ENCODE measurements at places on chromosomes 1 and 21.
A peak's percentile ranks its signal among the peaks of the same experiment; 100 is the strongest.

DNA sequence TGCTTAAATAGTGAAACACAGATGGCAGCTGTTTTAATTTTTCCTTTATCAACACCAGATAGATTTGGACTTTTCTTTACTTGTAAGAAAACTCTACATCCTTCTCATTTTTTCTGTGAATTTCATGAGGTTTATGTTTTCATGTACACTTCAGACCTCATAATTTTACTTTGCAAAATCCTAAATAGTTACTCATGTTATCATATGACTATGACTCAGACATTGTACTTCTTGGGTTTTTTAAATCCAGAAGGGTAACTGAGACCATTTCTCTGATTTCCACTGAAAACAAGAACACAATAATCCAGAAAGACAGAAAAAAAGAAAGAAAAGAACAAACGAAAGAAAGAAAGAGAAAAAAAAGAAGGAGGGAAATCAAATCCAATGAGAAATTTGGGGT lies 1021.6 kb downstream of the NCAM2 start:
- no peak for DNase-seq

DNA sequence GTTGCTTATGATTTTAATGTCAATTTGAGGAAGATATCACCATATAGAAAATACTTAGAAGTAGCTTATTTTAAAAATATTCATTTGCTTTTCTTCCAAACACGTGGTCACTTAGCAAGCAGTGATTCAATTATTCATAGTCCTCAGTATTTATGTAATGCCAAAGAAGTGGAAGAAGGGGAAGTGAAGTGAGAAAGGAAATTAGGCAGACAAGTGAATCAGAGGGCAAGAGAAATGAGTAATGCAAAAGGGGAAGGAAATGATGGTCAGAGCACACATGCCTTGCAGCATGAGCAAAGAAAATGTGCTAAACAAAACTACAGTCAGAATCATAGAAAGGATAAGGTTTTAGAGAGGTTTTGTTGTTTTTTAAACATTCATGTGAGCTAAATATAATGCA lies 31.8 kb downstream of the SDCCAG8 start:
- DNase-seq, result peak; percentile 69

DNA sequence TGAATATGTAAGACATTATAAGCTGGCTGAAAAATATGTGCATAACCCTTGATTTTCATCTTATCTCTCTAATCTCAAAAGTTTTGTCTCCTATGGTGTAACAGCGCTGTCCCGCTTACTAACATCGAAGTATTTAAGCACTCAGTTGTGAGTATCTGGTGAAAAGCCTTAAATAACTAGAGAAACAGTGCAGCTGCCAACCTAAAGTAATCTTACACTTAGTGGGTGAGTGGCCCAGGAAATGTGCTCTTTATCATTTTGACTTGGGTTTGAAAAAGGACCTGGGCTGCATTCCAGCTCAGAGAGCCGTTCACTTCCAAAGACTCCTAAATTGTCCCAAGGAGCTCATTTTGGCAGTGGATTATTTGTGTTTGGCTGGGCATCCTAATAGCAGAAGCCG lies 225.9 kb downstream of the SPATA17 start:
- no peak for DNase-seq

DNA sequence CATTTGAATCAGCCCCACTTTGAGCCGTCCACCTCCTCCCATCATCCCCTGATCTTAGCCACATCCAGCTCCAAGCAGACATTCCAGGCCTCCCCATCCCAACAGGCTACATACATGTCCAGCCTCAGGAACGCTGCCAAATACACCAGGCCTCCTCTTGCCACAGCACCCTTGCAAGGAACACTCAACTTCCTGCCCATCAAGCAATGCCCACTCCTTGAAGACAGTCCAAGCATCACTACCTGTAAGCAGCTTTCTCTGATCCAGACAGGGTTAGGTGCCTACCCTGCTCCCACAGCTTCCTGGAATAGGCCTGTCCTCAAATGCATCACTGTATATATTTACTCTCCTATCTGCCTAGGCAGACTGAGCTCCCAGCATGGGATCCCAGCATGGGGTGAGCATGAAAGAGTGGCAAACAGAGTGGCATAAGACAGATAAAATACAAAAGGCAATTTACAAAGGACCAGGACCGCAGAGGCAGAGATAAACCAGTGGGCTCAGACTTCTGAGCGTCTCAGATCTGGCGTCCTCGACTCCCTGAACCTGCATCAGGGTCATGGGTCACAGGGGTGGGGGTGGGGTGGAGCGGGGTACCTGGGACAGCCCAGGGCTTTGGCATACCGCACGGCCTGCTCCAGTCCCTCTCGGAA lies 816 bp downstream of the HYI start:
- no peak for DNase-seq

- DNase-seq, result peak; percentile 48
Observed at GRCh38 chr1:160428655-160429054, 28.3 kb downstream of the VANGL2 start.

GRCh38 chr1:234611225-234611846 lies 1.4 kb upstream of the IRF2BP2 start:
- DNase-seq, result peak; percentile 80

- peak; percentile 92 for DNase-seq
Observed at GRCh38 chr1:35505911-35506798, 51.0 kb downstream of the KIAA0319L start.

DNA sequence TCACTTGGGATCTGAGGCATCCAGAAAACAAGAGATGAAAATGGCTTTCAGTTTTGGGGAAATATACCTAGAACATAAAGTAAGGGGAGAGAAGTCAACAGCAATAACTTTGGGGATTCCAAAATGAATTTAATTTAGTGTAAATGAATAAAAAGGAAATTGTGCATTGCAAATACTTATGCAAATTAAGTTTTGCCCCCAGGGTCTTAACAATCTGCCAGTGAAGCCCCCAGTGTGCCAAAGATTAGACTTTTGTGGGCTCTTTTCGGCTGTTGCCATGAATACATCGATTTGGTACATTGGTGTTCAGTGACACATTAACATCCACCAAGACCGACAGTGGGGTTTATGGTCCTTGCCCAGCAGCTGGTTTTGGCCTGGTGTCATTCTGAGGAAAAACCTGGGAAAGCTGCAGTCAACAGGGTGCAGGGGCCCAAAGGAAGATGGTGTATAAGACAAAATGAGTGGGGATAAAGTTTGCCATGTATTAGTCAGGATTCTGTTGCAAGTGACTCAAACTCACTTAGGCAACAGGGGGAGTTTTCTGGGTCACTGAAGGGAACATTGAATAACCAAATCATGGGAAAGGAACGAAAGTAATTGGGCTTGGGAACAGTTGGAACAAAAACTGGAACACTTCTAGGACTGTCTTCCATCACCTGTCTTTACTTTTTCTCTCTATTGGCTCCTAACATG lies 30.2 kb upstream of the IGSF3 start:
- no peak for DNase-seq

GRCh38 chr1:97033949-97034348 lies 312.4 kb downstream of the PTBP2 start:
- DNase-seq, result no peak

GRCh38 chr1:20983297-20983889 lies 193.3 kb downstream of the EIF4G3 start:
- no peak for DNase-seq

GRCh38 chr1:8267307-8267706 lies 50.6 kb upstream of the SLC45A1 start:
- DNase-seq, result no peak

GRCh38 chr1:204344665-204345355 lies 14.9 kb downstream of the PLEKHA6 start:
- no peak for DNase-seq

- DNase-seq, result no peak
Observed at GRCh38 chr21:44931137-44931500, 8.7 kb upstream of the SLX9 start.

DNA sequence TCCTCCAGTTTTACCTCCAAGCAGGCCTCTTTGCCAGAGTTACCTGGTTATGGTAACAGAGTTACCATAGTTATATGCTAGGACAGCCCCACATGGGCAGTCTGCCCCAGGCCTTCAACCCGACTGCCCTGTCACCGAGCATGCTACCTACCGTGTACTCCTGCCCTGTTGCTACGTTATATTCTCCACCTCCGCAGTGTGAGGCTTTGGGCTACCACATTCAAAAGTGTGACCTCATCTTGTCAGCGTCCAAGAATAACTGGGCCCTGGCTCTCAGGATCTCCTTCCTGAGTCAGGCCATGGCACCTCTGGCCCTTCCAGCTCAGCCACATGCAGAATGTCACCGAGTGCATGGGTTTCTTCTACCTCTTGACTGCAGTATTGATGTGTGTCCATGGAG lies 8.9 kb downstream of the MAPKAPK2 start:
- DNase-seq, result peak; percentile 64

DNA sequence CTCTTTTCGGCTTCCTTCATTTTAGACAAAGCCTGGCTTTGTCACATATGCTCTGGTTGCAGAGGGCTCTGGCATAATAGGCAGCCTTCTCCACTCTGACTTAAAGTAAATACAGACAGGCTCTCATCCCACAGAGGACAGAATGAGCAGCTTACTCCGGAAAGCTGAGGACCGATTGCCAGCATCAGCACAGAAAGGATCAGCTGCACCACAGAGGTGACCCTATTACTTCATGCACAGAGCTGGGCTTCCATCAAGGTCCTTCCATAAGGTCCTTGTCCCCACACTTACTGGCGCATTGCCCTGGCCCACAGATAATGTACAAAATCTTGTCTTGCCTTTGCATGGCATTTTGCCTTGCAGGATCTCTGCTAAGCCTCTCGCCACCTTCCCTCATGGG lies 67.6 kb downstream of the SEC16B start:
- no peak for DNase-seq

- DNase-seq, result no peak
Observed at GRCh38 chr1:160739098-160739511, at the start of gene SLAMF7. SLAMF7 (plus strand) TSS chr1:160739247; CDS start chr1:160739302, 55 bp downstream.

DNA sequence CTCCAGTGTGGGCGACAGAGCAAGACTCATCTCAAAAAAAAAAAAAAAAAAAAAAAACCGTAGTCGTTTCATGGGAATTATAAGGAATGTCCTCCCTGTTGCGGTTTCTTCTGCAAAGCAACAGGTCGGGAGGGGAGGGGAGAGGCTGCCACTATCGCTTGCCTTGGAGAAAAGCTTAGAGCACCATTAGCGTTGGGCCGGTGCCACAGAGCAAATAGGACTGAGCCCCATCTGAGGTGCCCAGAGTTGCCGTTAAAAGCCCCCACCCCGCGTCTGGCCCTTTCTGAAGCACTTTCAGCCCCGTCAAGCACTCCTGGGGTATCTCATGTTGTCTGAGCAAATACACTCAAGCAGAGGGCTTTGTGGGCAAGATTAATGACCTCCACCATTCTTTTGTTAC lies 2.2 kb downstream of the RIPPLY3 start:
- no peak for DNase-seq

GRCh38 chr1:28983509-28984310 lies 69.3 kb downstream of the EPB41 start:
- DNase-seq, result no peak

DNA sequence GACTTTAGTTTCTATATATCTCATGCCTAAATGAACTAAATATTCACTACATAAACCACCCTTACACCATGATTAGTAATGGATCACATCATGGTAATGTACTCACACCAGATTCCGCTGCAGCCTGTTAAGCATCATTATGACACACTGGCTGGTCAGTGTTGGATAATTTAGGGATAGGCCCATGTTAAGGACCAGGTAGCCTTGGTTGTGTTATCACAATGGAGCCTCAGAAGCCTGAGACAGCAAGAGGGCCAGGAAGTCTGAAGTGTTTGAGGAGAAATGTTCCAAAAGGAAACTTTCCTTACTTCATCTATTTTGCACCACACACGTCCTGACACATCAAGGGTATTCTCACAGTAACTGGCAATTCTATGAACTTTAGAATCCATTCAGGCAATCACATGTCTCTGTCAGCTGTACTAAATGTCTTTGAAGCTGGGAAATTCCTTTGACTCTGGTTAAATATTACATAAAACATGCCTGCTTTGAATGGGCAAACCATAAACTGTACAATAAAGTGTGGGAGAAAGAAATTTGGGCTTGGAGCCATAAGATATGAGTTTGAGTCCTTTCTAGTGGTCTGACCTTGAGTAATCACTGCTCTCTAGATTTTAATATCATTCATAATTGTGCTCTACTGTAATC lies 105.3 kb upstream of the DPT start:
- no peak for DNase-seq

GRCh38 chr1:30892671-30893073 lies 15.9 kb downstream of the SDC3 start:
- no peak for DNase-seq

DNA sequence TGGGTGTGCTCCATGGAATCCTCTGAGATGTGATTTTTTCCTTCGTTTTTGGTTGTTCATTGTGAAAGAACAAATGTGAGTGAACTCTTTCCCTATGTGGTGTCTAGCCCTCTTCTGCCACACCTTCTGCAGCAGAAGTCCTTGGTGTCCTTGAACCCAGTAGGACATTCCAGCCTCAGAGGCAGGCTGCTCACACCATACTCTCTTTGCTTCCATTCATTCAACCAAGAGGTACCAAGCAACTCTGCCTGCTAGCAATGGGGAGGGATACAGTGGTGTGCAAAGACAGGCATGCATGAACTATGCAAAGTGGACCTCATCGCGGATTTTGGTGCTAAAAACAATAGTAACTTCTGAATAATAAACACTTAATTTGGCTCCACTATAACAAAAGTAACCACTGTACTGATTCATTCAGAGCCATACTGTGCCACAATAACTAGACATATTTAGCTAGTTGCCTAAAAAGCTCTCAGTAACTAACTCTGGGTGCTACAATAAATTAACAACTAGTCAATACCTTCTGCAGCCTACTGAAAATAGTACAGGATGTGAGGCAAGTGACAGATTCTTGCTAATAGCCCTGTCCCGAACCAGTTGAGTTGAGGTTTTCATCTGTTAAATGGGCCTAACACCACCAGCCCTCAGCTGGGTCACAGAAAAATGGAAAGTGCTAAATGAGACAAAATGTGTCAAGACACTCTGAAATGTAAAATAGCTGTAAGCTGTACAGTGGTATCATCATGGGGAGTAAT lies 155.4 kb downstream of the SLC45A1 start:
- no peak for DNase-seq

- DNase-seq, result peak; percentile 42
Observed at GRCh38 chr1:27405074-27405473, 12.7 kb downstream of the GPR3 start.

DNA sequence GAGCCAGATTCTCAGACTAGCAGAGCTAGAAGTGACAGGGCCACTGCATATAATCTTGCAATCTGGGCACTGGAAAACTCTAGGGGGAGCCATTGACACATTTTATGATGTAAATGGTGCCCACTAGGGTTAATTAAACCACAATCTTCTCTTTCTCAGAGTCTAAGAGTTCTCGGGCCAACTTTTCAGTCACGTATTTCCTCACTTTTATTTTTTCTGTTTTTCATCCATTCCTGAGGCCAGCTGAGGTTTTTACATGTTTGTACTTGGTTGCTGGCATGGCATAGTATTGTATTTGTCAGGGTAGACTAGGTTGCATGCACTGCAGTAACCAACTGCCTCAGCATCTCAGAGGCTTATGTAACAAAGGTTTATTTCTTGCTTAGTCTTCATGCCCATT lies 138.2 kb downstream of the ZNF326 start:
- peak; percentile 11 for DNase-seq

GRCh38 chr21:32413015-32413504 lies 554 bp downstream of the EVA1C start:
- no peak for DNase-seq

GRCh38 chr1:57799490-57800115 lies 375.7 kb upstream of the DAB1 start:
- no peak for DNase-seq

Data from brain microvascular endothelial cell (primary cell).